ENCODE measurements at places on chromosomes 6 and 20.

DNA sequence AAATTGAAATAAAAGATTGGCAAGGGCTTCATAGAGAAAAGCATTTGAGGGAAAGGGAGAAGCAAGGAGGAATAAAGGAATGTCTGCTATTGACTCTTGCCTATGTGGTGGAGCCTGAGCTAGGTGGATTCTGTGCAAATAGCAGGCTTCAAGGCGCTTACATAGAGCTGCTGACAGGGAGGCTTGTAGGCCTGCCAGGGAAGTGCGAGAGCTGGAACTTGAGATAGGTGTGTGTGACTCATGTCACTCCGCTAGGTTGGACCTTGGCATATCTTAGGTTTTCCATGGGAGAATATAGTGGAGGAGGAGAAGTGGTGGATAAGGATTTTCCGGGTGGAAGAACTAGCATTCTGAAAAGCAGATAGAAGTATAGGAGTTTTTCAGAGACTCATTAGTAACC, 14.0 kb downstream of the SNRNP48 start:
- no peak for DNase-seq

GRCh38 chr6:14880677-14881076, 365.2 kb upstream of the JARID2 start:
- no peak for DNase-seq

DNA sequence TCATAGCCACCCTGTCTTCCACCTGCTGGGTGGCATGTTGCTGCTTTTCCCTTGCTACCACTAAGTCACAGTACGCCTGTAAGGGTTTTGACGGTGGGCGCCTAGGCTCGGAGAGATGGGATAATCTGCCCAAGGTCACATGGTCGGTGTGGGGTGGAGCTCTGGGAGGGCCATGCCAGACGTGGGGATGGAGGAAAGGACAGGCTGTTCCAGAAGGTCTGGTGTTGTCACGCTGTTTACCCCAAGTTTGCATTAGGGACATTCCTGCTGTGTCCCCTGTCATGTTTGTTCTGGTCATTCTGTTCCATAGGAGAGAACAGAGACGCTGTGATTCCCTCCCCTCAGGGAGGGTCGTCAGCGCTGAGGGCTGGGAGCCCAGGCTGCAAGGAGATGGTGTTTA, 16.1 kb downstream of the IP6K3 start:
- no peak for DNase-seq

DNA sequence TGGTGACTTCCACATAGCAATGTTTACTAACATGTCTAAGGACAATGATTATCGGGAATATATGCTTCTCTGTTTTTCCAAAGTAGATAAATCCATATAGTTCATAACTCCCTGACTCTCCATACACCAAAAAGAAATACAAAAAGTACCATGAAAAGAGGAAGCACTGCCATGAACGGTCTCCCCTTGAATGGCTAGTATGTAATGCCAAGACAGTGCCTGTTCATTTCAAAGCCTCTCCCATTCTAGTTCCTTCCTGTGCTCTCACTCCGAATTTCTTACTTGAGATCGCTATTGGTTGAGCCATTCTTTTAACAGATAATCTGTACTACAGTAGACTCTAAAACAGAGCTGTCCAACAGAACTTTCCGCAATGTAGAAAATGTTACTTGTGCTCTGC, 54.8 kb upstream of the EDN1 start:
- DNase-seq = no peak

DNA sequence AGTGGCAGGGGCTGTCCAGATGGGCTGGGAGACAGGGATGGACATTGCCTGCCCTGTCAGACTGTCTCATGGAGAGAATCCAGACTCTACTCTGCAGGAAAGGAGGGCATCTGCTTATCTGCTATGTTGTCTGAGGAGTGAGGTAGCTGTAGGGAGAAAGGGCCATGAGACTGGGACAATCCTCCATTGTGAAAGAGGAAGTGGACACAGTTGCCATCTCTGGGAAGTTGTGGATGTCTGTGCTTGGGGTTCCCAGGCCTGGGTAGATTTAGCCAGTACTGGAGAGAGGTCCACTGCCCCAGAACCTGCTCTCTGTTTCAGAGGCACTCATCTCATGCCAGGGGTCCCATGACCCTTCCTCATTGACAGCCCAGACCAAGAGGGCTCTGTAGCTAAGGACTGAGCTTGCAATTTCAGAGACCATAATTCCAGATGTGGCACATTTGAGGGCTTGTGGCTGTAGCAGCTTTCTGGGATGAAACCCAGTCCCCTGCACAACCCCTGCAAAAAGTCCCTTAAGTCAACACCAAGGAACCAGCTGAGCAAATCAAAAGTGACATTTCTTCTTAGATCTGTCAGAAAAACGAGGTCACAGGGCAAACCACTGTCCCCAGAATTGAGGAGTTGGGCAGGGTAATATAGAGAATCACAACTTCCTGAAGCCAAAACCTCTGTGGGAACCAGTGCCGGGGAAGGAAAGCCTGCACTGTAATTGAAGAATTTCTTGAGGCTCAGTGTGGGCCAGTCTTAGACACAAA, 4.1 kb upstream of the SIRPG start:
- no peak for DNase-seq

All from GM12892 (cell line).